ENCODE measurements at places on chromosomes 4 and X. TPM values are rescaled to one million over a fixed set of nuclear protein-coding genes. Genes with fewer than 3 reads are reported as not detected.

Gene TXK
- not detected for total RNA-seq

Gene ATP2B3
- under 0.01 TPM for total RNA-seq

Gene GPC3
- 26.6 TPM for total RNA-seq

Gene PDK3
- total RNA-seq, result 2.3 TPM

Gene HSD17B11
- total RNA-seq, result 21.6 TPM

Gene PHKA1
- total RNA-seq, result 2.3 TPM

Gene USO1
- 99.5 TPM for total RNA-seq

Gene NDP
- 1.2 TPM for total RNA-seq

Gene IL13RA2
- 2.3 TPM for total RNA-seq

Gene TMPRSS11A
- total RNA-seq, result not detected

Gene PLS3
- total RNA-seq, result 511 TPM

Gene SHOX
- total RNA-seq, result not detected

Gene NDNF
- total RNA-seq, result not detected

Gene RTL5
- total RNA-seq, result 3.3 TPM

Gene LDB2
- 543 TPM for total RNA-seq

Gene PCDH7
- total RNA-seq, result 0.23 TPM

Gene ZNF157
- 0.12 TPM for total RNA-seq

Gene EFHC2
- total RNA-seq, result 0.08 TPM

All from smooth muscle cell of the coronary artery (primary cell).